Chondrocyte (in vitro differentiated cells): ENCODE measurements at places on chromosomes 5 and 9. TPM values are rescaled to one million over a fixed set of nuclear protein-coding genes. Genes with fewer than 3 reads are reported as not detected.

Gene PDE8B
- 1.1 to 2.2 TPM (median 1.8 TPM) in 3 replicates for total RNA-seq

Gene LCNL1
- 0.15 to 5.8 TPM (median 5.2 TPM) in 3 replicates for total RNA-seq

Gene PCDHGA8
- 0.47 to 0.59 TPM (median 0.51 TPM) in 3 replicates for total RNA-seq

Gene C9orf50
- total RNA-seq = 0.30 to 0.39 TPM (median 0.38 TPM) in 3 replicates

Gene ZNF883
- total RNA-seq = 3.3 to 5.8 TPM (median 4.5 TPM) in 3 replicates

Gene ZDHHC11B
- 0.17 TPM in 1 of 3 replicates, not detected in the others for total RNA-seq

Gene TMEM215
- not detected in 3 replicates for total RNA-seq

Gene PRXL2C
- 20.7 to 24.7 TPM (median 20.9 TPM) in 3 replicates for total RNA-seq

DNA sequence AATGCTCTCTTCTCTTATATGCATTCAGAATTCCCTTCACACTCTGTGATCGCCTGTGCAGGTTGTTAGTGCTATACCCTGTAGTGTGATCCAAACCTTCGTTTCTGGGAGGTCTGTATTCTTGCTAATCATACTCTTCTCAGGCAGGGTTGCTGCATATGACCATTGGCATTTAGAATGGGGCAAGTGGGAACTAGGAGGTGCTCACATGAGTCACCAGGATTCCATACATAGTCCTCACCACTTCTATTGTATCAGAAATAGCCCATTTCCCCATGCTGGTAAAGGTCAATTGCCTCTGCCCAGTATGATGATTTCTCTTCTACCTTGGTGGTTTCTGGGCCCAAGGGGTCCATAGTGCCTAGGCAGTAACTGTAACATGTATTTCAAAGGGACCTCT, 443.5 kb upstream of the CDH6 start:
- no peak for DNase-seq

GRCh38 chr9:127732444-127732843, 2.6 kb downstream of the TOR2A start:
- DNase-seq = no peak

GRCh38 chr9:134835448-134835847, 45.2 kb upstream of the FCN2 start:
- DNase-seq = peak; percentile 90

GRCh38 chr5:41256400-41256799, 43.1 kb upstream of the C6 start:
- DNase-seq = no peak

DNA sequence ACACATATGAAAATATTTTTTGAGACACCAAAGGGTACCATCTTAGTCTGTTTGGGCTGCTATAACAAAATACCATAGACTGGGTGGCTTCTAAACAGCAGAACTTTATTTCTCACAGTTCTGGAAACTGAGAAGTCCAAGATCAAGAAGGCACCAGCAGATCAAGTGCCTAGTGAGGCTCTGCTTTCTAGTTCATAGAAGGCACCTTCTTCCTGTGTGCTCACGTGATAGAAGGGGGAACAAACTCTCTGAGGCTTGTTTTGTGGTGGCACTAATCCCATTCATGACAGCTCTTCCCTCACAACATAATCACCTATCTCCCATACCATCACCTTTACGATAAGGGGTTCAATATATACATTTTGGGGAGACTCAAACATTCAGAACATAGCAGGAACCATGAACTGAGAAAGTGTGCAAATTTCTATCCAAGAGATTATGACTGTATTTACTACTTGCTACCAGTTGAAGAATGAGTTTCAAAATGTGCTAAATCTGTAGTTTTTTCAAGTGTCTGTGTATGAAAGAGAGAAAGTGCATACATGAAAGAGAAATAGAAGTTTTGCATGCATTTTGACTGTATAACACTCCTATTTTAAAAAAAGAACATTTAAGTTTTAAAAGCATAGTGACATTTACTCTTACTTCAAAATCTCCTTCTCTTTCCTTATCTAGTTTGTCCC, 207.3 kb downstream of the PARP8 start:
- DNase-seq = no peak

- DNase-seq = no peak
Measured at GRCh38 chr5:3058942-3059341, 307.5 kb upstream of the IRX2 start.

DNA sequence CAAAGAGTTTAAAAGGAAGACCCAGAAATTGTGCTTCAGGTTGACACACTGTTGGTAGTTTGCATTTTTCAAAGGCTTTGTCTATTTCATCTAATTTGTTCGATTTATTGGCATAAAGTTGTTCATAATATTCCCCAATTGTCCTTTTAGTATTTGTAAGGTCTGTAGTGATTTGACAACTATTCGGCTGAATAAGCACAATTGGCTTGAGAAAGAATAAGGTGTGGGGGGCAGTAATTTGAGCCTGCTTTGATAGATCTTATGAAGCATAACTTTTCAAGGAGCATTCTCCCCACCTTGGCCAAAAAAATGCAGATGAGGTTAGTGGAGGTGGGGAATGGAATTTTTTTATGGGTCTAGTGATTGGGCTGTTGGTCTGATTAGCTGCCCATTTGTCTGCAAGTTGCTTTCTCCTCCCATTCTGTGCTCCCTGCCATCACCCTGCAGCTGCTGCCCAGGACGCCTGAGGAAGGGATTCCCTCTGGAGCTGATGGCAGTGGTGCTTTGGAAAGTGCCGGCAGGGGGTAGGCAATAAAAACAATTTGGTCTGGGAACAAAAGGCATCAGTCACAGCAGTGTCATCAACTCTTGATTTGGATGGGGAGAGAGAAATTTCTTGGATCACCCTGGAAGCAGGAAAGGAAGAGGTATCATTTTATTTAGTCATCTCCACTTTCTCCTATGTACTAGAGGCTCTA, 26.6 kb downstream of the WNT8A start:
- no peak for DNase-seq

- no peak for DNase-seq
Measured at GRCh38 chr5:52915176-52915875, 73.8 kb upstream of the ITGA2 start.

DNA sequence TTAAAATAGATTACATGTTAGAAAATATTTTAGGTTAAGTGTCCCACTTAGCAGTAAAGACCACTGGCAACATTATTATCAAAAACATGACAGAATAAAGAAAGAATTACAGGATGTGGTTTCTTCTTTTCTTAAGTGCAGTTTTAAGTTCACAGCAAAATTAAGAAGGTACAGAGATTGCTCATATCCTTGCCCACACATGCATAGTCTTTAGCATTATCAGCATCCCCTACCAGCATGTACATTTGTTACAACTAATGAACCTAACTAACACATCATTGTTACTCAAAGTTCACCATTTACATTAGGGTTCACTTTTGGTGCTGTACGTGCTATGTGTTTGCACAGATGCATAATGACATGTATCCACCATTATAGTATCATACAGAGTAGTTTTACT, 837.7 kb upstream of the CDH9 start:
- no peak for DNase-seq

GRCh38 chr5:56105511-56106291, 110.9 kb upstream of the IL6ST start:
- DNase-seq = no peak

DNA sequence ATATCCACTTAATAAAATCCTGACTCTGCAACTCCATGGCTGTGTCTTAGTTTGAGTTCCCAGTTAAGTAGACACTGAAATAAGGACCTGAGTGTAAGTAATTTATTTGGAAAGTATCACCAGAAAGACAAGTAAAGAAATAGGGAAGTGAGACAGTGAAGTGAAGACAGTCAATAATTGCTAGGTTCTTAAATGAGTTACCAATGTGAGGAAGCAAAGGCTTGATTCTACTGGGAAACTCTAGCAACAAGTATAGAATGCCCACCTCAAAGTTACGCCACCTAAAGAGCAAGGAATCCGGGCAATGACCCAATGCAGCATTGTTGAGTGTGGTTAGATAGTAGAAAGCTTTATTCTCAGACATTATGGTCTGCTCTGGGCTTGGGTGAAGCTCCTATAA, 383.9 kb downstream of the TLR4 start:
- DNase-seq = no peak

DNA sequence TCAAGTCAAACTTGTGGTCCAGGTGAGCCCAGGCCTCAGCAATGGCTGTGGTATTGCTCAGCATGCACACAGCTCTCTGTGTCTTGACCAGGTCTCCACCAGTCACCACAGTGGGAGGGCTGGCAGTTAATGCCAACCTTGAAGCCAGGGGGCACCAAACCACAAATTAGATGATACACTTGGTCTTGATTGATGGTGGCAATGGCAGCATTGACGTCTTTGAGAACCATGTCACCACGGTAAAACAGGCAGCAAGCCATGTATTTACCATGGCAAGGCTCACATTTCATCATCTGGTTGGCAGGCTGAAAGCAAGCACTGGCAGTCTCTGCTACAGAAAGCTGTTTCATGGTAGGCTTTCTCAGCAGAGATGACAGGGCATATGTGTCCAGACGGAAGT, 40.0 kb downstream of the NIM1K start:
- DNase-seq = no peak

DNA sequence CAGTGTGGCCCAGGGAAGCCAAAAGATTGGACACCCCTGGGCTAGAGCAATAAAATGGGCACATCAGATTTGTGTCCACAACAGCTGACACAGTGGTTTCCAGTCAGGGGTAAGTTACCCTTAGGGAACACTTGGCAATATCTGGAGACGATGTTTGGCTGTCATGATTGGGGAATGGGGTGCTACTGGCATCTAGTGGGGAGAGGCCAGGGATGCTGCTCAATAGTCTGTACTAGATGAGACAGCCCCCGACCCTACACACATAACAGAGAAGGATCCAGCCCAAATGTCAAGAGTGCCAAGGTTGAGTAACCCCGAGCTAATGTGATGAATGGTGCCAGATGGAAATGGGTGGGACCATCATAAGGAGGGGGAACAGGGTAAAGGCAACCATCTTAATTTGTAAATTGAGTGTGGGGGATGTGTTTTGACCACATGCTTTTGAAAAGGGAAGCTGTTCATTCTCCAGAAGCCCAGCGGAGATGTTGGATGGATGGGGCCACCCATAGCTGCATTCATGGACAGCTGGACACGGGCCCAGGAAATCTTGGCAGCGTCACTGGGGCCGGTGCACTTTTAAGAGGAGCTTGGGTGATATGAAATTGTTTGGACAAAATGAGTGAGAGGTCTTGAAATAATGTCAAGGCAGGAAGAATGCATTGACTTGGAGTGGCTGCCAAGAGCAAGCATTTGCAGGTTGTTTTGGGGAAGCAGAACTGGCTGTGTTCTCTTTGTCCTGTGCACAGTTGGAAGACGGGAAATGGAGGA, 33.4 kb downstream of the SYK start:
- DNase-seq = no peak

DNA sequence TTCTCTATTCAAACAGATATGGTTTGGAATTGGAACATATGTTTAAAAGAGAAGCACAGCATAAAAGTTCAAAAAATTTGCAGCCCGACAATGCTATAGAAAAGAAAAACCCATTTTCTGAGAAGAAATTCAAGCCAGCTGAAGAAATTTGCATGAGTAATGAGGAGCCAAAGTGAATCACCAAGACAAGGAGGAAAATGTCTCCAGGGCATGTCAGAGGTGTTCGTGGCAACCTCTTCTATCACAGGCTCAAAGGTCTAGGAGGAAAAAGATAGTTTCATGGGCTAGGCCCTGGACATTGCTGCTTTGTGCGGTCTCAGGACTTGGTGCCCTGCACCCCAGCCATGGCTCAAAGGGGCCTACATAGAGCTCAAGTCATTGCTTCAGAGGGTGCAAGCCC, 134.8 kb upstream of the ADAMTS16 start:
- DNase-seq = no peak

- peak; percentile 77 for DNase-seq
Measured at GRCh38 chr9:133727277-133727875, 10.8 kb downstream of the SARDH start.

DNA sequence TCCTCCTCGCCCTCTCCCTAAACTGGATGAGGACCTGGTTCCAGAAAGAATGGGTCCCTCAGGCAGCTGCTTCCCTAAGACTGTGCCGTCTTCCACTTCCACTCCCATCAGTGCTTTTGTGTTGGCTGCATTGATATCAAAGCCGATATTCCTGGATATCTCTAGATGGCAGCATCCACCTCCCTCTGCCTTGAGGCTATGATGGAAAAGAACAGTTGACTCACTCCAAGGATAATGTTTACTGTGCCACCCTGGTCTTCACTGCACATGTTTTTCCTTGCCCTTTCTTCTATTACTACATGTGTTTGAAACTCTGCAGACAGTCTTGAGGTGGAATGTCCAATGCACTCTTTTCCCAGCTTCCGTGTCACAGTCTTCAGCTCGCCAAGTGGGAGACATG, 211.6 kb downstream of the MAST4 start:
- DNase-seq = no peak
